ENCODE measurements at places on chromosomes 5 and 9.
A peak's percentile ranks its signal among the peaks of the same experiment; 100 is the strongest.

DNA sequence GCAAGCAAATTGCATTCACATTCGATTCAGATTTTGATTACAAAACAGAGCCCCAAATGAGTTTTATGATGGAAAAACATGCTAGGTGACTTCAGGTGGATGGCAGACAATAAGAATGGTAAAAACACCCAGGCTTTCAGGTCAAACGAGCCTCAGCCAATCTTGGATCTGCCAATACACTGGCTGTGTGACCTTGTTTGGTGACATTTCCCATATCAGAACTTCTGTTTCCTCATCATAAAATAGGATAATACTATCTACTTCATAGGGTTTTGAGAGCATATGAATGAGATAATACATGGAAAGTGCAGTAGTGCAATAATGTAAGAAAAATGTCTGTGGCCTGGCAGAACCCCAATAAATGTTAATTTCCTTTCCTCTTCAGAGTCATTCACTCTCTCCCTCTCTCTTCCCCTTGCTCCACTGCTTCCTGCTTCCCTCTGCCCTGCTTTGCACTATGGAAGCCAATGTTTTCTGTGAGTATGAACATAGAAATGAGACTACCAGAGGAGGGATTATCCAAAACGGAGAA is 54.7 kb downstream of the SH3RF2 start:
- no peak for DNase-seq

DNA sequence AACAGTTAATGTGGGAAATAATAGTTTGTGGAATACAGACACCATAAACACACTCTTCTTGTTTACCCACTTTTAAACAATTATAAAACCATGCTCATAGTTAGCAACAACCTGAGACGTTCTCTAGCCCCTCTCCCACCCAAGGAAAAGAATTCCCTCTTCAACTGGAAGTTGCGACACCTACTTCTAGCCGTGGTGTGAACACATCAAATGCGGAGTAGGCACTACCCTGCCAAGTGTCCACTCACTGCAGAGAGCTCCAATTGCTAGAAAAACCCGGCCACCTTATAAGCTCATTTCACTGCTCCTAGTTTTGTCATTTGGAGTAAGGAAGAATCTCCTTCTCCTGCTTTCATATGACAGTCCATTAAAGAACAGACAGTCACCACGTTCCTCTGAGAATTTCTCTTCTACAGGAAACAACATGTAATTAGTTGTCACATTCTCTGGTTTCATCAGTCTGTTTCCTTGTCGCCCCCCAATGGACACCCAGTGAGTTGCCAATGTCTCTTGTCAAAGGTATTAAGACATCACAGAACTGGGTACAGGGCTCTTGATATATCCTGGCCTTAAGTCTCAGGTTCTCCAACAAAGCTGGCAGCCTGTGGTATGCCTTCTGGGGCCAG is 47.3 kb downstream of the PRLR start:
- DNase-seq, result peak; percentile 54

GRCh38 chr9:114621975-114622609 is 11.0 kb downstream of the TMEM268 start:
- no peak for DNase-seq

- DNase-seq, result peak; percentile 88
These were observed at the start of gene ANXA2R for GRCh38 chr5:43040287-43041098. Gene ANXA2R (minus strand): TSS chr5:43040319. CDS start chr5:43040046, 273 bp downstream.

- DNase-seq, result no peak
These were observed 106.7 kb downstream of the MCTP1 start for GRCh38 chr5:95178046-95178651.

DNA sequence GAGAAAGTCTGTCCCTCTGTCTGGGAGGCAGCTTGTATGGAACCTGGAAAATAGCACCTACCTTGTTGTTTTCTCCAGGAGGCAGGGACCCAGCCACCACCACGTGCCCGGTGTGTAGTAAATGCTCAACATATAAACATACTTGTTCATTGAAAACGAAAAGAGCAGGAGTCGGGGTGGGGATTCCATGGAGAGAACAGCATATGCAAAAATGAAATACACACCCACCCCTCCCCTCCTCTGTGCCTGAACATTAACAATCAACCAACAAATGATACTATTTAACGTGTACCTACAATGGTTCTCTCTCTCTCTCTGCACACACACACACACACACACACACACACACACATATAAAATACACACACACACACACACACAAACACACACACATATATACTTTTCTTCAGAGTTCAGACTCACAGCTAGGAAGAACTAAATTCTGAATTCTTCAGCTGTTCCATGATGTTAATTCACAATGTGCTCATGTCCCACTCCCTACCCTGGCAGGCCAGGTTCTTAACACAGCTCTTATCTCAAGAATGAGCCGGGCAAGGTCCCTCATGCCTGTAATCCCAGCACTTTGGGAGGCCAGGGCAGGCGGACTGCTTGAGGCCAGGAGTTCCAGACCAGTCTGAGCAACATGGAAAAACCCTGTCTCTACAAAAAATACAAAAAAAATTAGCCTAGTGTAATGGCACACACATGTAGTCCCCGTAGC is 16.3 kb upstream of the DENND1A start:
- no peak for DNase-seq

- no peak for DNase-seq
These were observed 637.2 kb upstream of the ITGA1 start for GRCh38 chr5:52150501-52150900.

DNA sequence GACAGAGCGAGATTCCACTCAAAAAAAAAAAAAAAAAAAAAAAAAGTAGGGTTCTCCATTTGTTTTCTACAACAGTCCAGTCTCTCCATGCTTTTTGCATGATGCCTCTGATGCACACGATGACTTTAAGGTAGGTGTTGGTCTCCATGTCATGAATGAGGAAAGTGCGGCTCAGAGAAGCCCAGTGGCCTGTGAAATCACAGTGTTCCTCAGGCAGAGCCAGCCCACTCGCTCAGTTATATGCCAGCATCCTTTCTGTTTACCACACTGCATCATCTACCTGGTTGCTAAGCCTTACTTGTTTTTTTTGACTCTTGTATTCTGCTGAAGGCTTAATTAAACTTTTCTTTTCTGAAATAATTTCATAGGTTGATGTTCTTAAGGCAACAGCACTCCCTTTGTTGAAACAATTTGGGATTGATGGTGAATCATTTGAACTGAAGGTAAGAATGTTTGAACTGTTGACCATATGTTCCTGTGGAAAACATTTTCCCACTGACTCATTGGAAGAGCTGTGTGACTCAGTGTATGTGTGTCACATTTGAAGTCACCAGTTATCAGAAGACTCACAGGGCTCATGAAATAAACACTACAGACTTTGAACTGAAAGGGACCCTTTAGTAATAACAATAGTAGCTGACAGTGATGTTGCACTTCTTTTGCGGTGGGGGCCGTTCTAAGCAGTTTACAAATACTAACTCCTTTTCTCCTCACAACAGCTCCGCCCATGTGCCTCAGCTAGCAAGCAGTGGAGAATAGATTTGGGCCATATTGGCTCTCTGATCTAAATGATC is 40.2 kb downstream of the RCL1 start:
- no peak for DNase-seq

DNA sequence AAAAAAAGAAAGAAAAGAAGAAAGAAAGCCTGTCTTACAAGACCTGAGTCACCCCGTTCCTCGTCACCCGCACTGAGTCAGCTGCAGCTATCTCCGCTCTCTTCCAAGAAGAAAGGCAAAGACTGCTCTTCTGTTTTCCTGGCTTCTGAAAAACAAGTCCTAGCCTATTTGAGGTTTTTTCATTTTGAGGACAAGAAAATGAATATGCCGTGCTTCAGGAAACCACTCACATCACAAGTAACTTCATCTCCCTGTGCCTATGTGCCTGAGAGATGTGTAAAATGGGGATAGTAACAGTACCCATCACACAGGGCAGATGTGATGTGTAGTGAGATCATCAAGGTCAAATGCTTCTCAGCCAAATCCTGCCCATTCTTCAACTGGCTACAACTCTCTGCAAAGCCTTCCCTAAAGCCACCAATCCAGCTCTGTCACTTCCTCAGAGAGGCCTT is 78.4 kb downstream of the GLDC start:
- no peak for DNase-seq

DNA sequence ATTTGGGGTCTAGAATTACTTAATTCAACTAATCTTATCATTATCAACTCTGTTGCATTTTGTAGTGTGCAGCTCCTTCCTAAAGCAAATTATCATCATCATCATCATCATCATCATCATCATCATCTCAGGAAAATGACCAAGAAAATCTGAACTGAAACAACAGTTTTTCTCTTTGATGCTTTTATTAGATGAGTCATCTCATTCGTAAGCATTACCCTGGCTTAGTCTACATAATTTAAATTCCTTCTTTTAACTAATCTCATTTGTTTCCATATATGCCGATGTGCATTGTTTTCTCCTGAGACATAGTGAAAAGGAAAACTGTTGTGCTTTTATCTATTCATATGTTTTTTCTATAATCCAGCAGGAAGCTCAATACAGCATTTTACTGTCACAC is 173.0 kb upstream of the PDE4D start:
- DNase-seq, result no peak

DNA sequence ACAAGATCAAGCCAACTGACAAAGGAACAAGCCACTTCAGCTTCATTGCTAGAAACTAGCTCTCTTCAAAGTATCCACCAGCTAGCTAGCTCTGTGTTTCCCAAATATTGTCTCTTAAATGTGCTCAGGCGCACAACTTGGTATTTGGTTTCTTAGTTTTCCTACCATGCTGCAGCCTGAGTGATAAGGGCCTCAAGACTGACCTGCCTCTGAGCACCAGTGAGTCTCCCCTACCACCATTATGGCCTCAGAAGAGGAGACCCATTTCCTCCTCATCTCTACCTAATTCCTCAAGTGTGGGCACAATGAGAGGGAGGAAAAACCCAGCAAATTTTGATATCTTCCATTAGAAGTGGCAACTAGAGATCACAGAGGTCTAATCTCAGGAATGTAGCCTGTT is 34.6 kb upstream of the KIF2A start:
- DNase-seq, result no peak

DNA sequence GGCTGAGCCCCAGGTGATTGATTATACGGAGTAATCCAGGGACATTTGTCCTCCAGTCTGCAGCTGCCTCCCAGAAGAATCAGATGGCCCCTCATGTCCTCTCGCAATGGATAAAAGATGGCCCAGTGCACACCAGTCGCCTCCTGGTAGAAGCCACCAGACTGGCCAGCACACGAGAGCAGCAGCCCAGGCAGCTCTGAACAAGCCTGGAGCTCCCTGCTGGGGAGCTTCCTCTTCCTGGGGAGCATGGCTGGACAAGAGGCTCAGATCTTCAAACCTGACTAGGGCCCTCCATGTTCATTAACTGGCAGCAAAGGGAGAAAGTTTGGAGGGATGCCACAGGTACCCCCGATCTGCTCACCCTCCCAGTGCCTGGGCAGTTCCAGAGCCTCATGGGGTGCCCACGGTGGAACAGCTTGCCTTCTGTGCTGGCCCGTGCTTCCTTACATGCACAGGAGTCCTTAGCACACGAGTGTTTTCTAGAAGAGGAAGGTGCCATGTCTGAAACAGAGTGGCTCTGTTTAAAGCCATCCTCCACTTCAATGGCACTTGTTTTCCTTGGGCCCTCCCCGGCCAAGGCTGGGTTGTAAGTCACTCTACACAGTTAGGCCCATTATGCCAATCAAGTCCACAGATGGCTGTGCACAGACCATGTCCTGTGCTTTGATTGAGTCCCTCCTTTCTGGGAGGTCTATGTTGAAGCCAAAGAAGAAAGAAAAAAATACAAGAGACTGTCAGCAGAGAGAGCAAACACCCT is 75.6 kb downstream of the PRRT1B start:
- no peak for DNase-seq

All from tibial artery (tissue), 4 donors.